ENCODE measurements at places on chromosomes 3 and 15.

GRCh38 chr3:41199866-41200668 lies 762 bp downstream of the CTNNB1 start:
- DNase-seq, result no peak

GRCh38 chr3:149473357-149474249 lies 894 bp upstream of the TM4SF4 start:
- DNase-seq, result no peak

DNA sequence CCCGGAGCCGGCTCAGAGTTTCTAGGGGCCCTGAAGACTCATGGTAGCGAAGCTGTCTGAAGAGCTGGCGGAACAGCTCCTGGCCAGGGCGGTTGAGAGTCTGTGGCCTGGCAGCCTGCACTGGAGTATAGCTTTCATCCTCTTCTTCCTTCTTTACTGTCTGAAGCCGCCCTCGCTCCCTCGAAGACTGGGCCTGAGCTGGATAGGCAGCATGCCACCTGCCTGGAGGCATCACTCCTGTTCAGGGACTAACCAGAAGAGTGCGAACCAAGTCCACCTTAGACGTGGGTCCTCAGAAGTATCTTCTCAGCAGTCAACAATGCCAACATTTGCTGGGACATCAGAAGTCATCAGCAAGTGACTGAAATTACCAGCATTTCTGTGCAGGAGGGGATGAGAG lies 22.2 kb downstream of the ZNF445 start:
- DNase-seq, result no peak

DNA sequence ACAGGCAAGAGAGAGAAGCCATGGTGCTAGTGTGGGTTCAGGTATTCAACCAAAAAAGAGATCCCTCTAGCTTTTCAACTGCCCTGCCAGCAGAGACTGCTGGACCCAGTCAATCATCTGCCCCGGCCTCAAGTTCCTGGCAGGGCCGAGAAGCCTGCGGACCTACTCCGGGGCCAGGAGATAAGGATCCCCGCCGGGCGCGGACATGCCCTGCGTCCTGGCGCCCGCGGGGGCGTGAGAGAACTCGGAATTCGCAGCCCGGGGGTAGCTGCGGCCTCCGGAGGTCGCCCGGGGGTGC lies 821 bp upstream of the MAGI1 start:
- DNase-seq, result peak; percentile 70

DNA sequence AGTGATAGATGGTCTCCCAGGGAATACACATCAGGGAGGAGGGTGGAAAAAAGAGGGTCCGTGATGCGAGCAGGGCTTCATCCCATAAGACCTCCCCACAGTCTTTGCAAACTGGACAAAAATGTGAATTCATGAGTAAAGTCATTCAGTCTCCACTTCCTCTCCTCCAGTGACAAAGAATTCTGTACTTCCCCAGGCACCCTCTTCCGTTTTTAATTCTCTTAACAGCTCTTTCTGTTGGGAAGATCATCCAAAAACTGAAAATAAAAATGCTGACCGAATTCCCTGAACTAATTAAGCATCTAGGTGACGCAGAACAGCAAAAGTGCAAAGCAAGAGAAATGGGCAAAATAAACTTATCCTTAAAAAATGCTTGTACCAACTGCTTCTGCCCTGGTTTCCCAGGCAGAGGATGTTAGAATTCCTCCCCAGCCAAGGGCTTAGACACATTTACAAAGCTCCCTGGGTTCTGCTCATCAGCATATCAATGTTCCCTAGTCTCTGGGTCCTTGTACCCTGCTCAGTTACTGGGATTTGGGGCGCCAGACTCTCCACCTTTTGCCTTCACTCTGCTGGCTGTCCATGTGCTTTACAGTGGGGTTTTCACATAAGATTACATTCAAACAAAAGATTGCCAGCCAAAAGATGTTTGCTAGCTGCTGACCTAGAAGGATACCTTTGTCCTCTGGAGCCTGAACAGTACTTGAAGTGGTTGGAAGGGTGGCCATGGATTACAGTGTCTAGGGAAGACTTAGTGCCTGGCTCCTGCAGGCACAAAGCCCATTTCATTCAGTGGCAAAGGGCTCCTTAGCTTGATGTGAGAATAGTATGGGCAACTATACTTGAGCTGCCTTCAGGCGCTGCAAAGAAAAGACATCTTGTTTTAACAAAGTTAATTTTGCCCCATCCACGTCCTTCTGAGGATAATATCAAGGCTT lies 69.4 kb downstream of the ARNT2 start:
- DNase-seq, result no peak

DNA sequence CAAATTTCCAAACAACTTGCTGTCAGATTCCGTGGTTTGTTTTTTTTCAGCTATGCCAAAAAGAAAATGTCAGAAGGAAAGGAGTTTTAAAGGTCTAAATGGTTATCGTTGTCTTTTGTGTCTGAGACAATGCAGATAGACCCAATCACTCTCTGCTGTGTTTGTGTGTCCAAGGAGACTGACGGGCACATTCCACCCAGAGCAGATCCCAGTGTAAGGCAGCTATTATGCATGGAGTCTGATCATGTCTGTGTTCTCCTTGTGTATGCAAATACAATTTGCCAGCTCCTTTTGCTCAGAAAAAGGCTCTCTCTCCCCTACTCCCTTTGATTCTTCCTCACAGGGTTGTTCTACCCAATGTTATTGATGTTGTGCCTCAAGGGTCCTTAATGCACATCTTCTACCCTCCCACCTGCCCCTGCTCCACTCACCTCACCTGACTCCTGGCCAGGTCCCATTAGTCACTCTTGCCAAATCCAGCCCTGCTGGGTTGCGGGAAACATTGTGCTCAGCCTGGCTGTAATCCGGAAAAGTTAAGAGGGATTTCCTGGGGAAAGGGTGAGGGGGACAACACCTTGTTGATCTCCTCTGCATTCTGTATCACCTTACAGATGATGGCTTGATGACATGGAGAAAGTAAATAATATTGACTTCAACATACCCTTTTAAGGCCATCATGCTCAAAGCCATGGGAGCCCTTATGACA lies 61.0 kb downstream of the OTOL1 start:
- no peak for DNase-seq

- no peak for DNase-seq
Measured at GRCh38 chr15:33852094-33852493, 116.2 kb upstream of the CHRM5 start.

DNA sequence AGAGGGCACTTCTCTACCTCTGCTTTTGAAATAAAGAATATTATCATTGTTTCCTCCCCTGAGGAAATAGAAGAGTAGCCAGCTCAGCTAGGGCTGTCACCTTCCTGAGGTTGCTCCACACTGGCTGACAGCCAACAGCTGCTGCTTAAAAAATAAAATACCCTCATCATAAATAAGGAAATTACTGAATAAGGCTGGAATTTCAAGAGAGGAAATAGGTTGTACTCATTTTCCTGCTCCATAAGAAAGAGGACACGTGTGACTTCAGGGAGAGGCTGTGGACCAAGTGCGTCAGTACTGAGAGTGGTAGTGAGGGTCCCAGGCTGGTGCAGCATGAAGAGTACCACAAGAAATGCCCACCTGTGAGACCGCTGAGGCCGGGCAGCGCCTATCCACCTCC lies 8.1 kb upstream of the C2CD4B start:
- DNase-seq, result no peak

DNA sequence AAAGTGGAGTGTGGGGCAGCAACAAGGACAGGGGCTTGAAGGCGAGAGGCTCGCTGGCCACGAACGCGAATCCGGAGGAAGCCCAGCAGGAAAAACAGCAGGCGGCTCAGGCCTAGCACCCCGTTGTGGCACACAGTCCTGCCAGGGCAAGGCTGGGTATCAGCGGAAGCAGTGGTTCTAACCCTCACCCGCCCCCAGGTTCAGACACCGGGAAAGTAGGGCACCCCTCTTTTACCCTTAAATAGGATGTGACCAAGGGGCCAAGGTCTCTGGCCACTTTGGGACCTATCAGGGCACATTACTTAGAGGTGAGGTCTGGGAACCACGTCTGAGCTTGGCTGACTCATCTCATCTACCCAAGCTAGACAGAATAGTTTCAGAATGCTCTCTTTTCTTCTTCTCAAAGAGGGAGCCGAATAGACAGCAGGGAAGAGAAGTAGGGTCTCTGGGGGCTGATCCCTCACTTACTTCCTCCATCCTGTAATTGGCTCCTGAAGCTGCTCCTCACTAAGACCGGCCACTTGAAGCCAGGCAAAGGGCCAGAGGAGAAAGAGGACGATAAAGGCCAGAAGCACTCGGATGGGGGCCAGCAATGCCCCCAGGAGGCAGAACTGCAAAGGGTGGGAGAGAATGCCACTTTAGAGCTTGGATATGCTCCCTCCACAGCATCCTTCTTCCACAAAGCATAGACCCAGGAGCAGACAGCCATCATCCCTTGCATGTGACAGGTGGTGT lies 1.7 kb downstream of the LPCAT4 start:
- no peak for DNase-seq

DNA sequence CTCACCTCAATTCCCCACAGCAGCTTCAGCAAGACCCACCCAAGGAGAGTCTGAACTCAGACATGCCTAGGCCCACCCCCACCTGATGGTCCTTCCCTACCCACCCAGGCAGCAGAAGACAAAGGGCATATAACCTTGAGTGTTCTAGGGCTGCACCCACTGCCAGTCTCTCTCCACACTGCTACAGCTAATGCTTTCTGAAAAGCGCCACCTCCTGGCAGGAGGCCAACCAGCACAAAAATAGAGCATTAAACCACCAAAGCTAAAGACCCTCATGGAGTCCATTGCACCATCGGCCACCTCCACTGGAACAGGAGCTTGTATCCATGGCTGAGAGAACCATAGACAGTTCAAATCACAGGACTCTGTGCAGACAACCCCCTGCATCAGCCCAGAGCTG lies 11.3 kb upstream of the RPL39L start:
- no peak for DNase-seq

GRCh38 chr3:66463730-66464511 lies 36.9 kb downstream of the LRIG1 start:
- no peak for DNase-seq

GRCh38 chr3:113690482-113690881 lies 6.0 kb downstream of the USF3 start:
- no peak for DNase-seq
